ENCODE measurements at places on chromosomes 12 and 14. TPM values are rescaled to one million over a fixed set of nuclear protein-coding genes. Genes with fewer than 3 reads are reported as not detected.

The ADAM21 gene
- total RNA-seq: 0.30 TPM

The SMIM41 gene
- total RNA-seq: not detected

The CLEC14A gene
- total RNA-seq: 540 TPM

The TOGARAM1 gene
- 19.6 TPM for total RNA-seq

The SOAT2 gene
- total RNA-seq: not detected

The WNT5B gene
- total RNA-seq: 0.46 TPM

The RBP5 gene
- total RNA-seq: not detected

The SIX6 gene
- total RNA-seq: not detected

The FAR2 gene
- 40.3 TPM for total RNA-seq

The HCAR2 gene
- total RNA-seq: not detected

The BCL11B gene
- under 0.01 TPM for total RNA-seq

The KRT77 gene
- not detected for total RNA-seq

The MLEC gene
- 82.5 TPM for total RNA-seq

The SMOC1 gene
- not detected for total RNA-seq

The CARMIL3 gene
- not detected for total RNA-seq

The SLC22A17 gene
- 2.6 TPM for total RNA-seq

The LRTM2 gene
- not detected for total RNA-seq

The TAOK3 gene
- total RNA-seq: 36.2 TPM

The NPFF gene
- total RNA-seq: not detected
